ENCODE measurements at places on chromosomes 1 and 21. TPM values are rescaled to one million over a fixed set of nuclear protein-coding genes. Genes with fewer than 3 reads are reported as not detected.

GRCh38 chr21:42575111-42575510 is 61.5 kb downstream of the SLC37A1 start:
- no peak for DNase-seq
- H3K4me1 ChIP-seq = no peaks in the 10 kb centered on the region
- no peak overlapping the region for H3K27ac ChIP-seq
- no peak overlapping the region for H3K4me3 ChIP-seq
- H3K36me3 ChIP-seq = peaks cover 19% of the 10 kb centered on the region

GRCh38 chr1:41315146-41315822 is 46.0 kb upstream of the FOXO6 start:
- DNase-seq = no peak
- peaks cover 23% of the 10 kb centered on the region for H3K4me1 ChIP-seq
- H3K27ac ChIP-seq = no peak overlapping the region
- no peaks in the 10 kb centered on the region for H3K36me3 ChIP-seq
- H3K27me3 ChIP-seq = peaks cover 11% of the 10 kb centered on the region

DNA sequence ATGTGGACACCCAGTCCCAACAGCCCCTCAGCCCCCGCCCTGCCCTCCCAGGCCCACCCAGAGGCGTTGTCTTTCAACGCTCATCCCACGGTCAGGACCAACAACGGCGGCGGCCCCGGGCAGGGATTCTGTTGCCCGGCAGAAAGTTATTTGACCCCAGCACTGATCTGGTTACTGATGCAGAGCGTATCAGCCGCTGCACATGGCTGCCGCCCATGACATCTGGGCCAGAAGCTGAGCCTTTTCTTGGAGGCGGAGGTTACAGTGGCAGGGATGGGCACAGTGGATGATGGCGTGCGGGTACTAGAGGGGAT is 127.1 kb upstream of the ARHGEF16 start:
- H3K27me3 ChIP-seq = no peaks in the 10 kb centered on the region
- H3K4me3 ChIP-seq = no peak overlapping the region
- H3K36me3 ChIP-seq = no peaks in the 10 kb centered on the region
- H3K27ac ChIP-seq = no peak overlapping the region
- H3K4me1 ChIP-seq = peaks cover 6% of the 10 kb centered on the region

TMCO2 gene
- total RNA-seq = not detected

GRCh38 chr1:200124309-200124708 is 96.8 kb downstream of the NR5A2 start:
- H3K27ac ChIP-seq = no peak overlapping the region
- H3K36me3 ChIP-seq = no peaks in the 10 kb centered on the region
- no peak for DNase-seq
- H3K27me3 ChIP-seq = peaks cover 31% of the 10 kb centered on the region
- H3K4me3 ChIP-seq = no peak overlapping the region

GRCh38 chr1:170927955-170928840 is 7.1 kb upstream of the MROH9 start:
- DNase-seq = no peak
- no peaks in the 10 kb centered on the region for H3K36me3 ChIP-seq
- peak overlapping the region; percentile 90 for H3K27ac ChIP-seq
- H3K4me3 ChIP-seq = peak overlapping the region; percentile 24
- H3K27me3 ChIP-seq = no peaks in the 10 kb centered on the region

DNA sequence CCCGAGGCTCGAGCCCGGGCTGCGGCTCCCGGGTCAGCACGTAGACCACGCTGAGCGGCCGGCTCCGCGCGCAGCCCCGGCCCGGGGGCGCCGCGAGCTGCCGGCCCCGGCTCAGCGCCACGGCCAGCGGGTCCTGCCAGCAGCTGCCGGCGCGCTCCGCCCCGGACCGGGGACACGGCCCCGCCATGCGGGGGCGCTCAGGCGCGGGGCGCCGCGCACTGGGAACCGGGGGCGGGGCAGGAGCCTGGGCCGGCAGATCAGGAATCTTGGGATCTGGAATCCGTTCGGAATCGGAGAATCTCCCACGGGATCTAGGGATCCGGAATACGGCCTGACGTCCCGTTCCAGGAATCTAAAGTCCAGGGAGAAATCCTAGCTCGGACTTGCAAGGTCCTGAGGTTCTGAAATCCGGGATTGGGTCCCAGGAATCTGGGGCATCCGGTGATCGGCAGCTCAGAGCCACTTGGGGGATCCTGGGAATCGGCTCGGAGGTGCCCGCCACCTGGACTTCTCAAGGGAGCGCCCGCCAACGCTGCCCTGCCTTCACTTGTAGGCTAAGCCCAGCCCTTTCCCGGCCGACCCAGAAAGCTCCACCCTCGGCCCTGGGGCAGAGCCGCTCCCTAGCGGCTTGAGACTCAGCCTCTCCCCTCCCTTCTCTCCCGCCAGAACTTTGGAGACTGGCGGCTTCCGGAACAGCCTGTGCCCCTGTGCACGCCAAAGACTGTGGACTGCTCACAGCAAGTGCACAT is at the start of gene MAP3K6:
Gene MAP3K6, minus strand, starts transcription at position 551 of the 749 bp plus-strand sequence. Its CDS starts 364 bp downstream, at position 187.
- peaks cover 18% of the 10 kb centered on the region for H3K36me3 ChIP-seq
- H3K27ac ChIP-seq = peak within 1 kb of the TSS; percentile 97
- H3K4me1 ChIP-seq = peaks cover 30% of the 10 kb centered on the region
- DNase-seq = peak; percentile 92
- peak within 1 kb of the TSS; percentile 87 for H3K4me3 ChIP-seq
- H3K27me3 ChIP-seq = no peaks in the 10 kb centered on the region

DNA sequence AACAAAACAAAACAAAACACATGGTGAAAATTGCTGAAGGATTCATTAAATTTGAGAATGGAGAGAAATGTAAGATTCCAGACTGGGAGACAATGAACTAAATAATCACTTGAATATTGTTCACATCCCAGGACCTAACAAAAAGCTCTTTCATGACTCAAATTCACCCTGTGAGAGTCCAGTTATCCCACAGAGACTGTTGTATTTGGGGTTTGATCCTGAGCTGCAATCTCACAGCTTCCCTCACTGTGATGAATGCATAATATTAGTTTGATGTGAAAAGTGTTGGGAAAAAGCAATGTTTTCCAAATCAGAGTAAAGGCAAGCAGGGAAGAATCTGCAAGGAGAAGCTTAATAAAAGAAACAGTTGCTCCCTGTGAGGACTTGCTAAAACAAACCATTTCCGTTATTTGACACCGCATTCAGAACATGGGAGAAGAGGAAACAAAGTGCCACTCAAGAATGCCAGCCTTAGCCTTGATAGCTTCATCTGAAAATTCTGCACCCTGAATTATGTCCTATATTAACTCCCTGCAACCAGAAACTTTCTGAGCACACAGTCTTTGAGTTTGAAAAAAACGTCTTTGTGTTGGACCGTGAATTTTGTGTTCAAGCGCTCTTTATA is 208.8 kb downstream of the DAB1 start:
- peaks cover 15% of the 10 kb centered on the region for H3K4me1 ChIP-seq
- DNase-seq = no peak
- H3K27ac ChIP-seq = no peak overlapping the region
- H3K27me3 ChIP-seq = no peaks in the 10 kb centered on the region

SLC45A1 gene
- 2.9 TPM for total RNA-seq

DNA sequence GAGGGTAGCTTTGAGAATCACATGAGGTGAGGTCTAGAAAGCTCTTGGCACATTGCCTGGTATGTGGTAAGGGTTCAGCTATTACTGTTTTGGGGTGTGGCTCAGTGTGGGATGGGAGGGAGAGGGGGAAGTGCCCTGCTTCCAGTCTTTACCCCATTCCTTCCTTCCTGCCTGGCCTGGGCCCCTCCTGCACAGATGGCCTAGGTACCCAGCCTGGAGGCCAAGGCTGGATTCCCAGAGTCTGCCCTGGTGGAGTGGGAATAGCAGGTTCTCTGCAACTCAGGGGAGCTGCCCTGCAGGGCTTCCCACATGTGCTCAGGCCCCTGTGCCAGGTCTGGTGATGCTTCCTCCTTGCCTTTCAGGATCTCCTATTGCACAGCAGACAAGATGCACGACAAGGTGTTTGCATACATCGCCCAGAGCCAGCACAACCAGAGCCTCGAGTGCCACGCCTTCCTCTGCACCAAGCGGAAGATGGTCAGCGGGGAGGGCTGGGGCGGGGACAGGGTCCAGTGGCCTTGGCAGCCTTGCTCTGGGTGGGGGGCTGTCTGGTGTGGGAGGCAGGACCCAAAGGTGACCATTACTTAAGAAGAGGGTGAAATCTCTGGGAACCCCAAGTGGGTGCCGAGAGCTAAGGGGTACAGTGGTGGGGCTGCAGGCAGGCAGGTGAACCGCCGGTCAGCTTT is 13.5 kb downstream of the LDLRAP1 start:
- no peaks in the 10 kb centered on the region for H3K27me3 ChIP-seq
- peaks cover 17% of the 10 kb centered on the region for H3K4me1 ChIP-seq
- H3K36me3 ChIP-seq = peaks cover 9% of the 10 kb centered on the region
- H3K27ac ChIP-seq = no peak overlapping the region

IL12RB2 gene
- total RNA-seq = not detected

HECTD3 gene
- total RNA-seq = 49.4 TPM

- H3K36me3 ChIP-seq = peaks cover 2% of the 10 kb centered on the region
- DNase-seq = no peak
- H3K4me3 ChIP-seq = no peak overlapping the region
- peaks cover 12% of the 10 kb centered on the region for H3K4me1 ChIP-seq
Measured at GRCh38 chr1:164644774-164645644, 86.0 kb downstream of the PBX1 start.

DNA sequence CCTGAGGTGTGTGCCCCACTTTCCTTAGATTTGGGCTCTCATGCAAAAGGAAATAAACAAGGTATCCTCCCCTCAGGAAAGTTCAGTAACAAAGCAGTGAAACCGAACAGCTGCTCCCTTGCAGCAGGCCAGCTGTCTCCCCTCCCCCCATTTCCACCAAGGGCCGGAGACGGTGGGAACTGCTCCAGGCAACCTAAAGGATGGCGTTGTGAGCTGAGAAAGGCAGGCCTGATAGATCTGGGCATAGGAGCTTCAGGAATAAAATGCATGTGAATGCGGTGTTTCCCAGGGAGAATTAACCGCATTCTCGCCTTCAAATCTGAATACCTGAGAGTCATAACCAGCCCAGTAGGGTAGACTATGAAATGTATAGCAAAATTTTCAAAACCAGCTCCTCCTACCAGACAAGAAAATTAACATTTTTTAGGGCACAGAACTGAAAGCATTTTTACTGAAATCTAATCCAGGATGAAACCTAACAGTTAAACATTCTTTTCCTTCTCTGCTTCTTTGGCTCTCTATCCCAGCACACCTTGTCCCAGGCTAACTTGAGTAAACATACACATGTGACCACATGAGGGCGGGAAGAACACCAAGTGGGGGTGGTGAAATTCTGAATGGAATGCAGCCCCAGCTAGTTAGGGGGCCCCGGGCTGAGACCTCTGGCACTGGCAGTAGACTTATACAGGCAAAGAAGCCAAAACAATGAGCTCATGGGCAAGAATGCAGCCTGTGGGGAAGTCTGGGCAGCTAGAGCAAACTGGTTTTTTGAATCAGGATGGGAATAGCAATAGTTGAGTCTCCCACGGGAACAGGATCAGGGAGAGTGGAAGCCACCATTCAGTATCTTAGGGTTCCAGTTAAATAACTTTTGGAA is 11.5 kb downstream of the MCL1 start:
- peak; percentile 93 for DNase-seq
- H3K27ac ChIP-seq = peak overlapping the region; percentile 97
- peak overlapping the region; percentile 73 for H3K4me3 ChIP-seq
- H3K27me3 ChIP-seq = no peaks in the 10 kb centered on the region
